HS-27A (cell line): ENCODE measurements at places on chromosomes 11 and 22.
A peak's percentile ranks its signal among the peaks of the same experiment; 100 is the strongest.

- no peak for DNase-seq
Measured at GRCh38 chr11:17601676-17602075, 54.6 kb downstream of the OTOG start.

GRCh38 chr22:38230916-38231315 is 29.1 kb downstream of the MAFF start:
- DNase-seq, result no peak

GRCh38 chr11:45922425-45923082 is at the start of gene LARGE2:
Gene LARGE2 (plus strand): TSS chr11:45922656. CDS start chr11:45922883, 227 bp downstream.
- no peak for DNase-seq

- no peak for DNase-seq
Measured at GRCh38 chr11:120065176-120065575, 72.7 kb downstream of the TRIM29 start.

GRCh38 chr11:125457814-125458343 is 38.2 kb downstream of the FEZ1 start:
- DNase-seq, result no peak

DNA sequence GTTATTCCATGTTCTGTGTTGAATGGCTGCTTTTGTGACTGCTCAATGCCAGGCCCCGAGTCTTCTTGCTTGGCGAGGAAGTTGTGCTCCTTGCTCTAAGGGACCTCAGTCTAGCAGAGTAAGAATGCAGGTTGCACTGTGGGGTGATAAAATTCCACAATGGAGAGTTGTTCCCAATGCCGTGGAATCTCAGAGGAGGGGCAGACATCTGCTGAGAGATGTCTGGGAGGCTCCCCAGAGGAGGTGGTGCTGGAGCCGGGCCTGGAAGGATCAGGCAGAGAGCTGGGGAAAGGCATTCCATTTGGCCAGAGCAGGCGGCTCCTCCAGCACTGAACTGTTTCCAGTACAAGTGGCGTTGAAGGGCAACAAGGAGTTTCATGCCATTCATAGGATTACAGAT is 55.2 kb downstream of the ST3GAL4 start:
- no peak for DNase-seq

- DNase-seq, result no peak
Measured at GRCh38 chr22:29197096-29197495, 8.6 kb upstream of the EMID1 start.

DNA sequence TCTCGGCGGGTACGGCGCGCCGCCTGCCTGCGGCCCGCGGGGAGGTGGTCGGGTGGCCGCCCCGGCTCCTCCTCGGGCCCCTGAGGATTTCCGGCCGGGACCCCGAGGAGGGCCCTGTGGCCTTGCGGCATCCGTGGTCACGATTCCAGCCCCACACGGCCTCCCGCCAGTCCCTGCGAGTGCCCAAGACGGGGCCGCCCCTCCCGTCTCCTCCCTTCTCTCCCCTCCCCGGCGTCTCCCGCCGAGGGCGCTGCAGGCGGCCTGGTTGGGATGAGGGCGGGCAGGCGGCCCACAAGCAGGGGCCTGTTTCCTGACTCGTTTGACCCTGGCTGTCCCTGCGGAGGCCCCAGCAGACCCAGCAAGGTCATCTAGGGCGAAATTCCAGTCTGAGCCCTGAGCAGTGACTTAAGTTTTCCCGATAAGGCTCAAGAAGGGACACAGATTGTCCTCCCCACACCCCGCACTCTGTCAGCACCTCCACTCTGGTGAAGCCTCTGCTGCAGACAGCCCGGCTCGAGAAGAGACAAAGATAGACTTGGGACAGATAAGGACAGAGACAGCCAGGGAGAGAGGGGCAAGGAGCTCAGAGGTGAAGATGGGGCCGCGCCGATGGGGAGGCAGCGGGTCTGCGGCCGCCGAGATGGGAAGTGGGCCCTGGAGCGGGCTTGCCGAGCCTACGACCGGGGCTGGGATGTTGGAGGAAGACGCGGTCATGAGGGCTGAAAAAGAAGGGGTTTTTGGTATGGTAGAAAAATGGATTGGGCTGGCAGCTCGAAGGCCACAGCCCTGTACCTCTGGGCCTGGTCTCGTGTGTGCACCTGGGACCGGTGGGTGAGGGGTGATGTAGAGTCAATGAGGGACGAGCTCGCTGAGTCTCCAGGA is 95.0 kb downstream of the SWAP70 start:
- no peak for DNase-seq

DNA sequence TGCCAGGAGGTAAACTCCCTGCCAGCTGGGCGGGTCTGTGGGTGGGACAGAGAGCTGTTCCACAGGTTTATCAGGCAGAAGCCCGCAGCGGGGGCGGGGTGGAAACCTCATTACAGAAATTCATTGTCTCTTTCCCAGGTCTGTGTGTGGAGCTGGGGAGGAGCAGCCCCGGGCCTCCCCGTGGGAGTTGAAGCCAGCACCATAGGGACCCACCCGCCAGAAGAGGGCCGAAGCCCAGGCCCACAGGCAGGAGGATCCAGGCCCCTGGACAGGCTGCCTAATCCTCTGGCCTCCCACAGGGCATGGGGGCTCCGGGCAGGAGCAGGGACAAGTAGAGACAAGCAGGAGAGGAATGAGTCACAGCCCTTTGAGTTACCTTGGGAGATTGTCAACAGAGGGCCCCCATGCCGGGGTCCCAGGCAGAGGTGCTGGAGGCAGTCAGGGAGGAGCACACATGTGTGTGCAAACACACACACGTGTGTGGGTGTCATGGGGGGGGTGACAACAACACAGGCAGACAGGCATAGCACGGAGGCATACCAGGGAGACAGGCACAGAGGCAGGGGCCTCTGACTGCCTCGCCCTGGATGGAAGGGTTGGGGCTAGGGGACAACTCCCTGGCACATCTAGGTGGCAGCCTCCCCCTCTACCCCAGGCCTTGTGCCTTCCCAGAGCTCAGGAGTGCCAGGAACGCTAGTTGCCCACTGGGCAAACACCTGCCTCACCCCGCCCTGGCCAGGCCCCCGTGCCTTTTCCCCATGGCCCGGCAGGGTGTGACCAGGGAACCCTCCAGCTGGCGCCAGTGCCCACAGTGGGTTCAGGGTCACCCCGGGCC is 1.4 kb downstream of the CDC42BPG start:
- DNase-seq, result no peak

DNA sequence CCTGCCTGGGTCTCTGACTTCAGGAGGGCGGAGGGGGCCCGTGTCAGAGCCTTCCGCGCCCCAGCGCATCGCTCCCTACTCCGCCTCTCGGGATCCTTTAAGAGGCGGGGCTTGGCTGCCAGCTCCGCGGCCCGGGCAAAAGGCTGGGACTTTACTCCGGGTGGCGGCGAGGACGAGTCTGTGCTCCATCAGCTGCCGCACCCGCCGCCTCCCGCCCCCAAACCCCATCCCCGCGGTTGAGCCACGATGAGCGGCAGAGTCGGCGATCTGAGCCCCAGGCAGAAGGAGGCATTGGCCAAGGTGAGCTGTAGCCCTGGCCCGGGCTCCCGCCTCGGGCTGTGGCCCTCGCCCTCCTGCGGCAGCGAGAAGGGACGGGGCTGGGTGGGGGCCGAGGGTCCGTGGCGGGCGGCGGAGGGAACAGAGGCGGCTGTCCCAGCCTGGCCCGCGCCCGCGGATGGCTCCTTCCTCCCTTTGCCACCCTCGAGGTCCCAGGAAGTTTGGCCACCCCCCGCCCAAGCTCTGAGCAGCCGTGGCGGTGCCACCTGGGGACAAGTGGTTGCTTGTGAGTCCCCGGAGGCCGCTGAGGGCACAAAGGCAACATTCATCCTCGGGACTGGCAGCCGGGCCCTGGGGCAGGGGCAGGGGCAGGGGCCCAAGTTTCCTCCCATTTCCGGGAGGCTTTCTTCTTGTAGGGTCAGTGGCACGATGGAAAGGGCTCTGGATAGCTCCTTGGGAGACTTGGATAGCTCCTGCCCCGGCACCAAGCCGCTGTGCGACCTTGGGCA is at the start of gene SEC14L2:
SEC14L2 (plus strand) TSS at position 148 of the 785 bp plus-strand sequence; CDS start at position 247, 99 bp downstream.
- DNase-seq, result no peak

GRCh38 chr11:108224911-108225786 is 2.3 kb downstream of the ATM start:
- no peak for DNase-seq

DNA sequence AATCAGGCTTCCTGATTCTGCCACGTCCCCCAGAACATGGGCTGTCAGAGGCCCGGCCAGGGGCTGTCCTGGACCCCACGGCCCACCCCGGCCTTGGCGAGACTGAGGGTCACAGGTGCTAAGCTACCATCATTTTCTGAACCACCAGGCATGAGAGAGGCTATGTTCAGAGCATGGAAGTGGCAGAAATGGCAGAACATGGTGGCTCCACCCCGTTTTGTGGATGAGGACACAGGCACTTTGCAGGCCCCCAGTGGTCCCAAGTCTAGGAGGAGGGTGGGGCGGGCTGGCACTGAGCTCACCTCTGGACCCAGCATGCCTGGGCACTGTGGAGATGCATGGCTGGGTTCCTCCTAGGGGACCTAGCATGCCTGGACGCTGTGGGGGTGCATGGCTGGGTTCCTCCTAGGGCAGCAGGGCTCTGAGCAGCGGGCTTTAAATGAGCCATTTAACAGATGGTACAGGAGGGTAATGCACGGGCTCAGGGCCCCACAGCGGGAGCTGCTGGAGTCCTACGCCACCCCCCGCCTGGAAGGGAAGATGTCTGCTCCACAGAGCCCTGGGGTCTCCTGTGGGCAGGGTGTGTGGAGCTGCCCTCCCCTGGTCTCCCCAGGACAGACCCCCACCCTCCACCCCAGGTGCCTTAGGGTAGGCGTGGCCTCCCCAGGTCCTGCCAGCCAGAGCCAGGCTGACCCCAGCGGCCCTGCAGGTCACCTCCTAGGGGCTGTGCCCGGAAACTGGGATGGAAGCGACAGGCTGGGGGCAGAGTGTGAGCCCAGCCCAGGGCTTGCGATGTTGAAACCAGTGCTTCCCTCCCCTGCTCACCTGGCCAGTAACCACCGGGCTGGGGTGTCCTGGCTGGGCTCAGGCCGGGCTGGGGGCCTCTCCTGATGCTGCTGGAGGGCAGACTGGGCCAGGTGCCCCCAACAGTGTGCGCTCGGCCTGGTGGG is 6.1 kb upstream of the MUC5AC start:
- DNase-seq, result no peak

- DNase-seq, result no peak
Measured at GRCh38 chr11:76279646-76280045, 73.3 kb upstream of the WNT11 start.

- no peak for DNase-seq
Measured at GRCh38 chr11:46949297-46949696, 12.7 kb downstream of the CSTPP1 start.

DNA sequence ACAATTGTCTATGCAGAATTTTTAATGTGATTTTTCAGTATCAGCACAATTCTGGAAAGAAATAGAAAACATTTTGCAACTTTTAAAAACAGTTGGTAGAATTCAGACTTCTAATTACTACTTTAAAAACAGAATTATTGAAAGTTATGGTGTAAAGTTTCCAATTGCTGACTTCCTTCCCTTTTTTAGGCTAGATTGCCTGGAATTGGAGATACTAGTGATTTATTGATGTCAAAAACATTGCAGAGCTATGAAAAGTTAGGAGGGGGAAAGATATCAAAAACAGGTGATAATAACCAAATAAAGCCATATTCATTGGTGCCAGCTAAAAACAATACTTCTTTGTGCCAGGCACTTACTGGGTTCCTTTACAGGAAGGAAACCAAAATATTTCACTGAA is 485.5 kb downstream of the TMEM135 start:
- DNase-seq, result no peak

GRCh38 chr11:73366265-73366610 is 10.0 kb upstream of the RELT start:
- DNase-seq, result no peak

DNA sequence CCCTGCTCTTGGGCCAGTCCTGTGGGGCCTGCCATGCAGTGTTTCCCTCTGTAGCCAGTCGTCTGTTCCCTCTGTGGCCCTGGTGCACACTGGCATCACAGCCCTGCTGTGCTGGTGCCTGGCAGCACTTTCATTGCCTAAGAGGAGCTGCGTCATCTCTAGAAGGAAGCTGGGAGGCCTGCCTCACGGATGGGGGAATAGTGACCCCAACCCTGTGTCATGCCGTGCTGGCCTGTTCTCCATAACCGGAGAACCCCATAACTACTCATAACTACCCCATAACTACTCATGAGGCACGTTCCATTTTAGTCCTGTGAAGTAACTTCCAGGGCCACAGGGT is 14.0 kb downstream of the RAB36 start:
- DNase-seq, result no peak

GRCh38 chr11:16632295-16633200 is 105.9 kb upstream of the C11orf58 start:
- peak; percentile 19 for DNase-seq

- DNase-seq, result no peak
Measured at GRCh38 chr11:87810486-87810885, 364.8 kb downstream of the RAB38 start.

- DNase-seq, result no peak
Measured at GRCh38 chr11:46490666-46491065, 99.1 kb upstream of the CHRM4 start.

DNA sequence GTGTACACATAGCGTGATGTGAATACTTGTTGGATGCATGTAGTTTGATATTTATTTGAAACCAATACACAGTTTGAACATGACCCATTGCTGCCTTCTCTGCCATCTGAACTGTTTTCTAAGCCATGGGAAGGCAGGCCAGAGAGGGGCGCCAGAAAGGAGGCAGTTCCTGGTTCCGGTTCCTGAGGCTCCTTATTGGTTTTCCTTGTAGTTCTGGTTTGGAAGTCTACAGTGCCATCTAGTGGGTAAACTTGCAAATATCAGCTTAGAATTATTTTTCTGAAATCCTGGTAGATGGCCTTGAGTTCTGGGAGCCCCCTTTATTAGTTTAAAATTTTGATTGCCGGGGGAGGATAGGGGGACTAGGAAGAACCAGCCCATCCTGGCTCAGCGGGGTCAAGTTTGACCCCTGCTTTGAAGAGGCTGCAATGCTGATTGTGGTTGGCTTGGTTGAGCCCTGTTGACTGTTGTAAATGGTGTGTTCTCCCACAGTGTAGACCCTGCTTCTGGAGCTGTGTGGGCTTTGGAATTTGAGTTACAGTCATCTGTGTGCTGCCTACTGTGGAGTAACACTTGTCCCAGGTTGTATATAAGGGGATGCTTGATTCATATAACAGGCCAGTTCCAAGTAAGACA is 48.4 kb downstream of the GRAMD1B start:
- no peak for DNase-seq

GRCh38 chr11:42013656-42014201 is 554.3 kb upstream of the LRRC4C start:
- no peak for DNase-seq

- no peak for DNase-seq
Measured at GRCh38 chr11:93504110-93505095, 38.8 kb downstream of the SMCO4 start.

DNA sequence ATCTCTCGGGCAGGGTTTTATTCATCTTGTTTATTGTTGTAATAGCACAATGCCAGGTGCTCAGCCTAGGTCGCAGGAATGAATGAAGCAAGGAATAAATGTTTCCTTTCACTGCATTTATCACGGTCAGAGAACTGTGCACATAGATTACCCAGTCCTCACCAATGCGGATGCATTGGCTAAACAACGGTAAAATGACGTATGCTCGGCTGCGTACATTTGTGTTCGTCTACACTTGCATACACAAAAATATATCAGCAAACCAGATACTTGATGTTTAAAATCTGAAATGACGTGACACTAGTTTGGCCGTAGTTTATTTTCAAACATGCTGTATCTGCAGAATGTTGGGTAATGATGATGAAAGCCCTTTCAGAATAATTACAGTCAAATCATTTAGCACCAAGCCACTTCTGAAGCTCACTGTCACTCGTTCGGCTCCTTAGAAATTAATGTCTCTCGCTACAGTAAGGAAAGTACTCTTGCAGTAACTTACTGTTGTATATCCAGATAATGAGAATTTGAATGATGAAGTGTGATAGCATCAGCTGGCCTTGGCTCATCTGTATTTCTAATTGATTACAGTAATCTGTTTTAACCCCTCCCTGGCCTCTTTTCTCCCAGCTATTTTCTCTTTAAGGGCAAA is 268.9 kb downstream of the LRRC4C start:
- no peak for DNase-seq
